ENCODE measurements at places on chromosomes 16 and 17.

DNA sequence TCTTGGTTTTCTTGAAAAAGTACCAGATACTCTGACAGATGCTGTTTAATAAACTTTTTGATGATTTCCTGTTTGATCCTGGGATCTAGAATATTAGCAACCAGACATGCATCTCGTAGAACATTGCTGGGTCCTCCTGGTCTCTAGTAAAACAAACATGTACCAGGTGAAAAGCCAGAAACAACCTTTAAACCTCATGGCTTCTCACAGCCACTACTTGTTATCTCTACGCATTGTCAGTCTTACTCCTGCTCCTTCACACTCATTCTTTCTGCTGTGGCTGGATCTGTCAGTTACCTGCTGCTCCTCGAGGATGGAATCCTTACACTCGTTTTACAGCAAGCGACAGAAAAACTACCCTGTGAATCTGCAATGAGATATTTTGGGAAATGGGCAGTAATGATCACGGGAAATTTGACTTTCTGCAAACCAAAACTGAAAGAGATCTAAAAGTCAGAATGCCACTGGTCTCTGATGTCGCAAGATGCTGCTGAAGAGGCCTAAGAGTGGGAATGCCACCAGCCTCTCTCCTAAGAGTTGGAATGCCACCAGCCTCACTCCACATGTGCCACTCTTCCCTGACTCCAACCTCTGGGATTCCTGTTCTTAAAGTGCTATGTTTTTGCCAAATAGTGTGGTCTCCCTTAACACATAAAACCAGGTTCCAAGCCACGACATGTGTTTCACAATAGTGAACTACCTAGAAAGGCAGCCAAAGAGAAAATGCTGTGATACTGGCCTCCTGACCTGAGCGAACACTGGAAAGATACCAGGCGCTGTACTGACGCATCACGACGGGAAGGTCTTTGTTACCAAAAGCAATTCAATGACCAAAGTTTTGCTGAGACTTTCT, 86.3 kb downstream of the VPS53 start:
- no peak for DNase-seq

GRCh38 chr16:81804134-81804610, 25.1 kb downstream of the PLCG2 start:
- no peak for DNase-seq

GRCh38 chr17:13413001-13413400, 188.7 kb downstream of the HS3ST3A1 start:
- no peak for DNase-seq

DNA sequence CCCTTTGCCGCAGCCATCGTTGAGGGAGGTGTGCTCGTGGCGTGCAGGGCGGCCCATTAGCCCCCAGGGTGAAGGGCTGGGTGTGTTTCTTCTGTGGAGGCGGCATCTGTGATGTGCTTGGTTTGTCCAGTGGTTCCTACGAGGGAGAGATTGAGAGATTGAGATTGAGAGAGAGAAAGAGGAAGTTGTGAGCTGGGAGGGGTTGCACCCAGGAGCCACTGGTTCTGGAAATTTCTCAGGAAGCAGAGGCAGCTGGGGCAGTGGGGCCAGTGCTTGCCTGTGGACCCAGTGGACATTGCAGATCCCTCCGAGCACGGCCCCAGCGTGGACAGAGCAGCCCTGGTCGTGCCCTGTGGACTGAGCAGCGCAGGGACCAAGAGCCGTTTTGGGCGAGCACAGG, 72.0 kb upstream of the ZNF750 start:
- DNase-seq = no peak

DNA sequence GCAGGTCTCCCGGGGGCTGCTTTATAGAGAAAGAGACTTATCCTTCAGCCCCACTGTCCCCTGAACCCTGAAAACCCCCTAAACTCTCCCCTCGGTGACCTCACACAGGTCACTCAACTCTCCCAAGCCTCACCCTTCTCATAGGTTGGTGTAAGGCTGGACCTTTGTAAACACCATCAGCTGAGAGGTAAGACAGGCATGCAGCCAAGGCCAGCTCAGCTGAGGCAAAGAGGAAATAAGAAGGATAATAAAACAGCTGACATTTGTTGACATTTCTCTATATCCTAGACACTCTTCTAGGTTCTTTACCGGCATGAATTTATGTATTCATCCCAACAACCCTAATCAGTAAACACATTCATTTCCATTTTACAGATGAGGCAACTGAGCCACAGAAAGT, 134.3 kb downstream of the CCT6B start:
- no peak for DNase-seq

DNA sequence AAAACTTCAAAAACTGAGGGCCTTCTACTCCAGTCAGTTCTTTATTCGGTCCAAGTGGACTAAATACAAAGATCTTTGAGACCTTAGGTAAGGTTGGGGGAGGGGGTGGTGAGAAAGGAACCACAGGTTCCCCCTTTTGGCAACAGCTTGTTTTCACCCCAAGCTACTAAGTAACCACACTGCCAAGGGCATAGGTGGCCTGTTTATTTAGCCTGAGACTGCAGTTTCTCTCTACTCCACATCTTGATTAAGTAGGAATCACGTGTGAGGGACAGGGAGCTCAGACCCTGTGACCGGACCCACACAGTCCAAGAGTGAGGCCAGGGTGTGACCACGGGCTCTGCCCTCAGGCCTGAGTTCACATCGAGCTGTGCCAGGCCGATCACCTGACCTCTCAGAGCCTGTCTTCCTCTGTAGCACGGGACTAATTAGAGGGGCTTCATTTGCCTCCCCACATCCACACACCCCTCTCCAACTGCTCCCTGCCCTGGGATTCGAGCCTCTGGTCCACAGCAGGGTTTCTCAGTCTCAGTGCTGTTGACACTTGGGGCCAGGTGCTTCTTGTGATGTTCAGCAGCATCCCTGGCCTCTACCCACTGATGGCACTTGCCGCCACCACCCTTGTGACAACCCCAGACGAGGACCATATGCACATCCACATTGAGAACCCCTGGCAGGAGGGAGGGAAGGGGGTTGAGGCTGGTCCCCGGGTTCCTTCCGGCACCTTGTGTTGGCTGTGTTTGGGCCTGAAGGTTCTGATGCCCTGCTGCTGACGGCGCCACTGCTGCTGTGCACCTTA, 17.8 kb downstream of the ST6GALNAC2 start:
- no peak for DNase-seq

DNA sequence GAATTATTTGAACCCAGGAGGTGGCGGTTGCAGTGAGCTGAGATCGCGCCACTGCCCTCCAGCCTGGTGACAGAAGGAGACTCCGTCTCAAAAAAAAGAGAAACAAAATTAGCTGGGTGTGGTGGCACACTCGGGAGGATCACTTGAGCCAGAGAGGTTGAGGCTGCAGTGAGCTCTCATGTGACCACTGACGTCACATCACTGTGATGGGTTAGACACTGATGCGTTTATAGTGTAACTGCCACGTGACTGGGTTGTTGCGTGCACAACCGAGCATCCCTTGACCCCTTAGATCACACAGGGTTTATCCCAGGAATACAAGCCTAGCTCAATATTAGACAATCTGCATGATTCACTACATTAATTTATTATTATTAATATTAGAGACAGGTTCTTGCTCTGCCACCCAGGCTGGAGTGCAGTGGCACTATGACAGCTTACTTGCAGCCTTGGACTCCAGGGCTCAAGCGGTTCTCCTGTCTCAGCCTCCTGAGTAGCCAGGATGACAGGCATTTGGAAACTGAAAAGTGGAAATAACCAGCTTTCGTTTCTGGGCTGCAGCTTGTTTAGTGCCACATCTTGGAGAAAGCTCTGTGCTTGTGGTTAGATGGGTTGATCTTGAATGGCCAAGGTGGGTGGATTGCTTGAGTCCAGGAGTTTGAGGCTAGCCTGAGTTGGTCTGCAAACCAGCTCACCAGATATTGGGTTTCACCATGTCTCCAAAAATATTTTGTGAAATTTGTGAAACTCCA, 26.4 kb upstream of the ABR start:
- no peak for DNase-seq

DNA sequence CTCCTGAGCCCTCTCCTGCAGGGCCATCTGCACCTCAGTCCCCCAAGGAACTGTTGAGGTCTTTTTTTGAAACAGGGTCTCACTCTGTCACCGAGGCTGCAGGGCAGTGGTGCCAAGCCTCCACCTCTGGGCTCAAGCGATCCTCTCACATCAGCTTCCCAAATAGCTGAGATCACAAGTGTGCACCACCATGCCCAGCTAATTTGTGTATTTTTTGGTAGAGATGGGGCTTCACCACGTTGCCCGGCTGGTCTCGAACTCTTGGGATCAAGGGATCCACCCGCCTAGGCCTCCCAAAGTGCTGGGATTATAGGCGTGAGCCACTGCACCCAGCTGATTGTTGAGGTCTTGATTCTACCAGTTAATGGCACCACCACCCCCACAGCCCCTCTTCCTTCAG, 27.9 kb upstream of the ENDOV start:
- no peak for DNase-seq

- no peak for DNase-seq
These were observed 180.8 kb upstream of the IRX3 start for GRCh38 chr16:54467398-54467797.

GRCh38 chr16:65667011-65667578, 545.2 kb upstream of the CDH11 start:
- DNase-seq = no peak

- DNase-seq = no peak
These were observed 95.2 kb upstream of the CCL1 start for GRCh38 chr17:34458266-34458665.

DNA sequence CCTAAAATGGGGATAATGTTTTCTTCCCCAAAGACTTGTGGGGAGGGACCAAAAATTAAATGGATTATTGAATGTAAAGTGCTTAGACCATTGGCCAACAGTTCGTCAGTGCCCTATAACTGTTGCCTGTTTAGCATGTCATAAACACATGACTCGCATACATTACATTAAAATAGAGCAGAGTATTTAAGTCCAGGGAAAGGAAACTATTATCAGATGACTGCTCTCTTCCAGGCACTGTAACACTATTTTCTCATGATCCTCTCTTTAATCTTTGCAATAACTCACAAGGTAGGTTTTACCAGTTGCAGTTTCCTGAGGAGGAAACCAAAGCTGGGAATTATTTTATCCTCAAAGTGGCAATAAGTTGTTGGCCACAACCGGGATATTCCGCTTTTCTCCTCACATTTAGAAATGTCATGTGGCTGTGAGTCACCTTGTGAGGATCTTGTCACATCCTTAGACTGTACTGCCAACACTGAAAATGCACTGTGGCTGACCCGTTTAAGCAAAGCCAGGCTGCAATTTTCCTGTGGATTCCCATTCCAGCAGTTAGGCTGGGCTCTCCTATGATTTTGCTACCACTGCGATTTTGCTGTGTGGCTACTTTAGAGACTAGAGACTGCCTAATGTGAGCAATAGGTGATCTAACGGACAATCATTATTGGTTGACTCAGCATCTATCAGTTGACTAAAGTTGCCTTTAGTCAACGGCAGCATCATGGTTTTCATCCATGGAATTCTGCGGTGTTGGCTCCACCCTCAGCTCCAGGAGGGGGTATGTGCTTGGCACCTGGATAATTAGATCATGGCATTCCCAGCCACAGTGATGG, 58.3 kb upstream of the DHX40 start:
- DNase-seq = no peak

DNA sequence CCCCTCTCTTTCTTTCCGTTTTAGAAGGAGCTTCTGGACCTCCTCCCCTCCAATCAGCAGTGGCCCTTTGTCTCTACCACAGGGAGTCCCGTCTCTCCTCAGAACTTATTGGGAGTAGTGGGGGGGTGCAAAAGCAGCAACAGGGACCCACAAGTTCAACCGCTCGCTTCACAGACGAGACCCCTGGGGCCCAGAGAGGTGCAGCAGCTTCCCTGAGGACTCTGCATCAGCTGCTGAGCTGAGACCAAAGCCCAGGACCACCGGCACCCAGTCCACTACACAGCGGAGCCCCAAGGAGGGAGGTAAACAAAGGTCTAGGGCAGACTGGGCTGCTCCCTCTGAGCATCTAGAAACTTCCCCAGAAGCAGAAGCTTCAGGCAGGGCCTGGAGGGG, 123.9 kb downstream of the SDK2 start:
- DNase-seq = no peak

DNA sequence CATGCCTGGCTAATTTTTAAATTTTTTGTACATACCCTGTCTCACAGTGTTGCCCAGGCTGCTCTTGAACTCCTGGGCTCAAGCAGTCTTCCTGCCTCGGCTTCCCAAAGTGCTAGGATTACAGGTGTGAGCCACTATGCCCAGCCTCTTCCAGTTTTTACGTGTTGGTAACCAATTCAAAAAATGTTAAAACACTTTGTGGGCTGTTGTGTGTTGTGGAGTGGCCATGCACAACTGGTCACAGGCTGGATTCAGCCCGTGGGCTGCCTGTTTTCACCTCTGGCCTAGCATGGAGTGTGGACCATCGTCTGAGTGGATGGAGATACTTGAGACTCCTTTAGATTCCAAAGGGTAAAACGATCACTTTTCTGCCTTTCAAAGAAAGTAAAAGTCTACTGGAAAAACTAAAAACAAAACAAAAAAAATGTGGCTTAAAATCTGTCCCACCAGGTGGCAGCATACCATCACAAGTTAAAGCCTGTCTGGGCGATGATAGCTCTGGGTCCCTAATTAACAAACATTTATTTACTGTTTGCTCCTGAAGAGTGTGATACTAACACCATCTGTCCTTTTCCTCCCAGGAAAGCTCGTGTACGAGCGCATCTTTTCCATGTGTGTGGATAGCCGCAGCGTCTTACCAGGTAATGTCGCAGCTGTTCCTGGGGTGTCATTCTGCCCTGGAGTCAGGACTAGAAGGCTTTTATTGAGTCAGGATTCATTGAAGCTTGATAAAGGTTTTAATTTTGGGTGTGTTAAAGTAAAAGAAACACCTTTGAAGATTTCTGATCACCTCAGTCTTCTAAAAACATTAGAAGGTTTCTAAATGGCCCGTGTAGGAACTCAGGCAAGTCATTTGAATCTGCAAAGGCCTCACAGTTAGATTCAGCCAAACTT, 45.8 kb downstream of the VPS35L start:
- DNase-seq = no peak

DNA sequence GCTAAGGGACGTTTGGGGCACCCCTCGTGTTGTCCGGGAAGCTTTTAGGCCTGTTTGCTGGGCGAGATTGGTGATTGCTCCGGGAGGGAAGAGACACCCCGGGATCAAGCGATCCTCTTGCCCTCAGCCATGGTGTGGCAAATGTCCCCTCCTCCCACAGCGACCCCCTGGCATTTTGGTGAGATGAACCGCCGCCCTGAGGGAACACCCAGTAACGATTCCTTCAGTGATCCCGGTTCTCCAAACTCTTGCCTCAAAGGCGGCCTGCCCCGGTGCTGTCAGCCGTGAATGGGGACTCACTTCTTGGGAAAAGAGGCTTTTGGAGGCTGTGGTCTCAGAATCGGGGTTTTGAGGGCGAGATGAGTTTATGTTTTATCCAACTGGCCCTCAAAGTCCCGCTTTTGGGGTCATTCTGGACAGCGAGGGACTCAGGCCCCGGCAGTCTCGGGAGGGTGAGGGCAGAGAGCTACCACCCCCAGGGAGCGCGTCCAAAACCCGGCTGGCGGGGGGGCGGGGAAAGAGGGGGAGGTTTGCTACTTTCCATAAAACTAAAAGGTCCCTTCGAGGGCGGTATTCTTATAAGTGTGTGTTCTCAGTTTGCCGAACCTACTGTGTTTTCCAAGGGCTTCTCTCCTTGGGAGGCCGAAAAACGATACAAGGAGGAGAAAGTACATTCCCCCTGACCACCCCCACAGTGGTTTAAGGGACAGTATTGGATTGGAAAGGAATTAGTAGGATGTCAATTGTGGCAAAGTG, 232.7 kb downstream of the MRTFB start:
- DNase-seq = no peak

GRCh38 chr17:75439287-75439686, 17.1 kb upstream of the TMEM94 start:
- DNase-seq = no peak
